Activated CD4-positive, alpha-beta T cell treated with anti-CD3 and anti-CD28 coated beads for 48 hours (primary cell): ENCODE measurements at places on chromosomes 13 and 19.
A peak's percentile ranks its signal among the peaks of the same experiment; 100 is the strongest.

- peak; percentile 84 for DNase-seq
Measured at GRCh38 chr19:17830567-17831418, 9.5 kb upstream of the INSL3 start.

GRCh38 chr13:50783066-50783465 lies 60.4 kb downstream of the DLEU7 start:
- DNase-seq = no peak

DNA sequence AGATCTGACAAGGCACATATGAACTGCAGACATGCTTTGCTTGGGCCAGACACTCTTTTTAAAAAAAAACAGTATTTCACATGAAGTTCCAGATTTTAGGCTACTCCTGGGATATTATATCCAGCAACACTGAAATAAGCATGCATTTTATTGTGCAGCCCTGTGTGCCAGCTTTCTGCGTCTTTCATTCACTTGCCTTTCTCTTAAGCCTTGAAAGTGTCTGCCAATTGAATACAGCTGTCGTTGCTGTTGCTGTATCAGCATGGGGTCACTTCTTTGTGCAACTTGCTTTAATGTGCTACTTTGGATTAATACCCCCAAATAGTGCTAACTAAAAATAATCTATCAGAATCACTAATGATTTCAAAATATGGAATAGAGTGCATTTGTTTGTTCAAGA lies 657.8 kb downstream of the SLITRK6 start:
- DNase-seq = no peak

GRCh38 chr13:53405616-53406015 lies 377.0 kb downstream of the OLFM4 start:
- no peak for DNase-seq

DNA sequence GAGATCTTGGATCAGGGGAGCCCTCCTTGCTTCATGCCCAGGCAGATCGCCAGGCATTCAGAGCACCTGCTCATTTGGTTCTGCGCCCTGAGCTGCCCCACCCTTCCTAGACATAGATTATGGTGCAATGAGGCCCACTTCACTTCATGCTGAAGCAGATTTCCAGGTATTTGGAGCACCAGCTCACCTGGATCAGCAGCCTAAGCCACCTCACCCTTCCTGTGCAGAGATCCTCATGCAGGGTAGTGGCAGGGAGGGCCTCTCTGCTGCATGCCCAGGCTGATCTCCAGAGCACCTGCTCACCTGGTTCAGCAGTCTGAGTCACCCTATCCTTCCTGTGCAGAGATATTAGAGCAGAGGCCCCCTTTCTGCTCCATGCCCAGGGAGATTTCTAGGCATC lies 1966.1 kb downstream of the PCDH9 start:
- DNase-seq = no peak

GRCh38 chr19:14097532-14098151 lies 7.1 kb upstream of the SAMD1 start:
- no peak for DNase-seq

DNA sequence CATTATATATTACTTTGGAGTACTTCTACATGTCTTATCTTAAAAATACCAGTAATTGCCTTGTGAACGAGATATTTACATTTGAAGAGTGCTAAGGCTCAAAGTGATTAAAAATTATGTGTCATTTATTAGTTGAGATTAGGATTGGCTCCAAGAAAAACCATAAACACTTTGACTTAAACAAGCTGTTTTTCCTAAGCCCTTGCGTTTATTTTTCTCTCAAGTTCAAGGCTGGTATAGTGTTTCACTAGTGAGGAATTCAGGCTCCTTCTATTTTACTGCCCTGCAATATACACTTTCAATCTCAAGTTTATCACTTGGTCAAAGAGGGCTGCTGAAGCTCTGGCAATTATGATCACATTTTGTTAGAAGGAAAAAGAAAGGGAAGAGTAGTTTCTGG lies 49.9 kb downstream of the UFM1 start:
- no peak for DNase-seq

DNA sequence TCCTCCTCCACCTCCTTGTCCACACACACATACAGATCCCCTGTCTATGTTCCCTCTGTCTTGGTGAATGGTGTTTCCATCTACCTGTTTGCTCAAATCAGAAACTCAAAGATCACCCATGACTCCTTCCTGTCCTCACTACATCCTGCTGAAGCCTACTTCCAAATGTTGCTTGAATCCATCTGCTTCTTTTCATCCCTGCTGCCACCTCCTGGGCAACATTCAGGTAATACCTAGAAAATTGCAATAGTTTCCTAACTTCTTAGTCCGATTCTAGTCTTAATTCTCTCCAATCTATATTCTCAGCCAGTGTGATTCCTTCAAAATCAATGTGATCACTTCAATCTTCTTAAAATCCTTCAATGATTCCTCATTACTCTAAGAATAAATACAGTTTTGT lies 155.5 kb upstream of the STARD13 start:
- no peak for DNase-seq

GRCh38 chr13:50670272-50670671 lies 173.2 kb downstream of the DLEU7 start:
- no peak for DNase-seq

- no peak for DNase-seq
Measured at GRCh38 chr19:33393286-33394005, 19.9 kb downstream of the CEBPG start.

DNA sequence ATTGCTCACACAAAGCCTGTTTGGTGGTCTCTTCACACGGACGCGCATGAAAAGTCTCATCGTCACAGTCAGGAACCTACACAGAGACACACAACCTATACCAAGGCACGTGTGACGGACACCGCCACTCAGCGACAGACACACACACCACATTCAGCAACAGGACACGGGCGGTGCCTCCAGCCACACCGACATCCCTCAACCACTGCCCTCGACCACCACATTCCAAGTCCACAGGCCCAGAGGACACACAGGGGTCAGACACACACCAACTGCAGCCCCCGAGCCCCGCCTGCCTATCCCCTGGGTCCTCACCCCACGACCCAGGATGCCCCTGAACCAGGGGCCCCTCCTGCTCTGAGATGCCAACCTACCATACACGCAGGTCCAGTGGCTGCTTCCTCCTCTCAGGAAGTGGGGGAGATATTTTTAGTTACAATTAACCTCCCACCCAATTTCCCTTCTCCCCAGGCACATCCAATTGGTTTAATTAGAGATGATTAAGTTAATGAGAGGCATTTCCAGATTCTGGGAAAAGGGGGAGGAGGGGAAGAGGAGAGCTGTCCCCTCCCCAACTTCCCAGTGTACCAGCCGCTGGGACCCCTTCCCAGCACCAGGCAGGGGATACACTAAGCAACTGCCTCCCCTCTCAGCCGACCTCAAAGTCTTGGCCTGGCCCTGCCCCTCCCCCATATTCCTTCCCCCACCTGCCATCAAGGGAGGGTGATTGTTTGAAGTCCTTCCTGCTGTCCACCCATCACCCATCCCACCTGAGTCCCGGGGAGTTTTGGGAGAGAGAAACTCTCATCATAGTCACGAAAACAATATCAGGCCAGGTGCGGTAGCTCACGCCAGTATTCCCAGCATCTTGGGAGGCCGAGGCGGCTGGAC lies 20.4 kb downstream of the MEIS3 start:
- DNase-seq = no peak

DNA sequence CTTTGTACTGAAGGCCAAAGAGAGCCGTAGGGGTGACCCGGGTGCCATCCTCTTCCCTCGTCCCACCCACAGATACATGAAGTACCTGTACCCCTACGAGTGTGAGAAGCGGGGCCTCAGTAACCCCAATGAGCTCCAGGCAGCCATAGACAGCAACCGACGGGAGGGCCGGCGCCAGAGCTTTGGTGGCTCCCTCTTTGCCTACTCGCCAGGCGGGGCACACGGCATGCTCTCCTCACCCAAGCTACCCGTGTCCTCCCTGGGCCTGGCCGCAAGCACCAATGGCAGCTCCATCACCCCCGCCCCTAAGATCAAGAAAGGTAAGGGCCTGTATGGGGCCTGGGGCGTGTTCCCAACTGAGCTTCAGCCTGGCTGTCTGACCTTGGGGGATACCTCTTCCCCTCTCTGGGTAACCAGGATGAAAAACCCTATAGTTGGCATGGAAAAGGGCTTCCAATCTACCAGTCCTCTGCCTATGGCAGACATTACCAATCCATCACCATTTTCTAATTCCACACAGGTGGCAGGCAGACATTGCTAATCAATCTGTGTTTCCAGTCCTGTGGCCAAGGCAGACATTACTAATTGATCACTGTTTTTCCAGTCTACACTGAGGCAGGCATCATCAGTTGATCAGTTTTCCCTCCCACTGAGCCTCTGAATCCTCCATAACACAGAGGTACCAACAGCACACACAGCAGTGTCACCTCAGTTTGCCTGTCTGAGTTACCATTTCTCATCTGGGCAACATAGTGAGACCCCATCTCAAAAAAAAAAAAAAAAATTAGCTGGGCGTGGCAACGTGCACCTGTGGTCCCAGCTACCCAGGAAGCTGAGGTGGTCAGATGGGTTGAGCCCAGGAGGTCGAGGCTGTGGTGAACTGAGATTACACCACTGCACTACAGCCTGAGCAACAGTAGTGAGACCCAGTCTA lies 19.1 kb upstream of the WDR18 start:
- no peak for DNase-seq

DNA sequence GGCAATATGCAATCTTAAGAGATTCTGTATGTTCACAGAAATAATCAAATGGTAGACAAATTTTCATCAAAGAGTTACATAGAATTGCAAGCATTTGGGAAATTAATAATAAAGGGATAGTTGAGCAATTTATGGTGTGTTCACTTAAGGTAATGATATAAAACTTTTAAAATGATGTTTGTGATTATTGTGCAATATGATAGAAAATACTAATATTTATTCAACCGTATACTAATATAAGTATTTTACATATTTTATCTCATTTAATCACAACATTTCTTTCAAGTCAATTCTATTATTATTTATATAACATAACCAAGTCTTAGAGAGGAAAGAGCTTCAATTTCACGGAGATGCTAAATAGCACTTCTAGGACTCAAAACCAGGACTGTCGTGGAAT lies 716.8 kb upstream of the MIR17HG start:
- DNase-seq = no peak

- DNase-seq = no peak
Measured at GRCh38 chr13:46606970-46607369, 54.0 kb downstream of the LRCH1 start.

- no peak for DNase-seq
Measured at GRCh38 chr19:52662631-52663030, 24.5 kb upstream of the ZNF83 start.

- DNase-seq = no peak
Measured at GRCh38 chr19:19399733-19400433, 5.6 kb upstream of the GATAD2A start.

GRCh38 chr19:44176590-44176989 lies 11.7 kb downstream of the ZNF226 start:
- no peak for DNase-seq

GRCh38 chr13:89880201-89880600 lies 1467.3 kb upstream of the MIR17HG start:
- no peak for DNase-seq

GRCh38 chr19:34201133-34201532 lies 28.8 kb downstream of the LSM14A start:
- DNase-seq = no peak

DNA sequence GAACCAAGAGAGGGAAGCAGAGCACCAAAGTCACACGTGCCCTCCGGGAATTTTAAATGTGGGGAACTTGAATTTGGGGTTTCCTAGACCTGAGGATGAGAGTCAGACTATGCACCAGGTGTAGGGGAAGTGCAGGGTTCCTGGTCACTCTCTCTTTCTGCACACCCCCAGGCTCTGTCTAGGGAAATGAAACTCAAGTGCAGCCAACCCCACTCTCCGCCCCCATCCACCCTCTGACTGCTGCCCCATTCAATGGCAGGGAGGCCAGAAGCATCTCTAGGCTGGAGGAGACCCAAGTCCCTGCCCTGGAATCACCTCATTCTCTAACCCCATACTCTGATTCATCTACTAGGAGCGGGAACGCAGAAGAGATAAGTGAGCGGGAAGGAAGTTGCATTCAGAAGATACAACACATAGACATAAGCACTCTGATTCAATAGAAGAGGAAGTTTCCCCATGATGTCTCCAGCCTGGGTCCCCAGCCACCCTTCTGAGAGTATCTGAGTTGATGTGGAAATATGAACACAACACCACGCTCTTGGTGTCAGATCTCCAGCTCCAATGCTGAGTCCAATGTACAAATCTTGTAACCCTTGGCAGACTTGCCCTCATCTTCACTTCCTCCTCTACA lies 4.7 kb upstream of the SIGLEC14 start:
- no peak for DNase-seq

- DNase-seq = no peak
Measured at GRCh38 chr13:41897126-41897525, 63.8 kb downstream of the VWA8 start.

GRCh38 chr13:27679896-27680295 lies 58.2 kb downstream of the POLR1D start:
- DNase-seq = no peak

- DNase-seq = peak; percentile 83
Measured at GRCh38 chr19:1122972-1123363, 19.2 kb downstream of the GPX4 start.

- DNase-seq = no peak
Measured at GRCh38 chr13:33543089-33543459, 257.5 kb upstream of the STARD13 start.

GRCh38 chr19:41324921-41325639 lies 15.1 kb downstream of the CCDC97 start:
- no peak for DNase-seq

DNA sequence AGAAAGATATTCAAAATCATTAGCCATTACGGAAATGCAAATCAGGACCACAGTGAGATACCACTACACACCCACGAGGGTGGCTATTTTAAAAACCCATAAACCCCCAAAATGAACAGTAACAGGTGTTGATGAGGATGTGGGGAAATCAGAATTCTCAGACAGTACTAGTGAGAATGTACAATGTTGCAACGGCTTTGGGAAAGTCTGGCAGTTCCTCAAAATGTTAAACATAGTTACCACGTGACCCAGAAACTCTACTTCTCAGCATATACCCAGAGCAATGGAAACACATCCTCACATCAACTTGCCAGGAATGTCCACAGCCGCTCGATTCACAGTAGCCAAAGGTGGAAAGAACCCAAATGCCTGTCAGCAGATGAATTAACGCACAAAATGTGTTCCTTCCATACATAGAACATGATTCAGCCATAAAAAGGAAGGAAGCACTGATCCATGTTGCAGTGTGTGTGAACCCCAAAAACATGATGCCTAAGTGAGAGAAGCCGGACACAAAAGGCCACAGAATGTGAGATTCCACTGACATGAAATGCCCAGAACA lies 7.0 kb downstream of the PLVAP start:
- no peak for DNase-seq

GRCh38 chr19:11265785-11266236 lies 3.5 kb upstream of the DOCK6 start:
- no peak for DNase-seq
